ENCODE measurements at places on chromosomes 12 and 14. TPM values are rescaled to one million over a fixed set of nuclear protein-coding genes. Genes with fewer than 3 reads are reported as not detected.

- no peak for DNase-seq
Observed at GRCh38 chr12:63865448-63865847, 20.9 kb downstream of the SRGAP1 start.

DNA sequence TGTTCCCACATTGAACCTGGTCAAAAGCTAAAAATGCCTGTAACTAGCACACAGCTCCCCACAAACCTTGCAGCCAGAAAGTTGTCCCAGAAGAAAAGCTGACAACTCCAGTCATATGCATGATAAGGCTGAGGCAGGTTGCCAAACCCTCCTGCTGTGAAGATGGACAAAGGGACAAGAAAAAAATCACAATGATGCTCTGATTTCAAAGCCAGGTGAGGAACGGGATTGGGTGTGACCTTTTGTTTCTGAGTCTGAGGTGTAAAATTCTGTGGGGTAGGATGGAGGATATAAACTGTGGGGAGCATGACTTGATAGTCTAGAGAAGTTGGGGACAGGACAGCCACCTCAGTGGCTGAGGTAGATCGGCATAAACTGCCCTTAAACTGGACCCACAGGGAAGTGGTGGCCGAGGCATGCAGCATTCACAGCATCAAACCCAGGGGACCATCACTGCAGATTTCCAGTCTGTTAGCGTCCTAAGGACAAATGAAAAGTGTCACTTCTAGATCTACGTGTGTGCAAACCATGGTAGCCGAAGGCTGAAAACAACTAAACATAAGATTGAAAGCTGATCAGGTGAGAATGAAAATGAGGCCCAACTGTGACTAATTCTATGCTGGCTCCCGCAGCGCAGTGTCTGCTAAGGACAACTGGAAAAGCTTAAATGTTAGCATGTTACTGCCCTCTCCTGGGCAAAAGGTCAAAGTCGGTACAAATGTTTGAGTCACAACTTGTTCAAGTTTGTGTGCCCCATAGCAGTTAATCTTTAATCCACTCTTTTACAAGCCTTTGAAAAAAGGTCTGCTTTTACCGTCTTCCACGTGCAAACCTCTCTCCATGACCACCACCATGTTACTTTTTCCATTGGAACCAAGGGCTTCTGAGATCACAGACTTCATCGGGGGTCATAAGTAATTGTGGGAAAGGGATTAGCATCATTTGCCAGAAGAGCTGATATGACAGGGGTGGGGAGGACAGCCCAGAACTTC, 39.8 kb downstream of the GRIN2B start:
- DNase-seq, result no peak

CRY1 gene
- 35.9 TPM for total RNA-seq

KERA gene
- not detected for total RNA-seq
